ENCODE measurements at places on chromosomes 13 and 19. TPM values are rescaled to one million over a fixed set of nuclear protein-coding genes. Genes with fewer than 3 reads are reported as not detected.

SIAH3 gene
- total RNA-seq: not detected

POLRMT gene
- total RNA-seq: 86.9 TPM

CLIP3 gene
- total RNA-seq: 0.45 TPM

TEAD2 gene
- 6.5 TPM for total RNA-seq

C19orf18 gene
- not detected for total RNA-seq

SWSAP1 gene
- 1.8 TPM for total RNA-seq

FLT3LG gene
- total RNA-seq: 6.8 TPM

PTGIR gene
- 1.7 TPM for total RNA-seq

EXOC3L2 gene
- 0.84 TPM for total RNA-seq

ISYNA1 gene
- 2.1 TPM for total RNA-seq

IFNL1 gene
- not detected for total RNA-seq

RCBTB1 gene
- total RNA-seq: 8.0 TPM

Data from HT1080 (cell line).